ENCODE measurements at places on chromosomes 16 and 17.

GRCh38 chr16:60641067-60641665, 1395.1 kb downstream of the CDH8 start:
- no peak for DNase-seq

DNA sequence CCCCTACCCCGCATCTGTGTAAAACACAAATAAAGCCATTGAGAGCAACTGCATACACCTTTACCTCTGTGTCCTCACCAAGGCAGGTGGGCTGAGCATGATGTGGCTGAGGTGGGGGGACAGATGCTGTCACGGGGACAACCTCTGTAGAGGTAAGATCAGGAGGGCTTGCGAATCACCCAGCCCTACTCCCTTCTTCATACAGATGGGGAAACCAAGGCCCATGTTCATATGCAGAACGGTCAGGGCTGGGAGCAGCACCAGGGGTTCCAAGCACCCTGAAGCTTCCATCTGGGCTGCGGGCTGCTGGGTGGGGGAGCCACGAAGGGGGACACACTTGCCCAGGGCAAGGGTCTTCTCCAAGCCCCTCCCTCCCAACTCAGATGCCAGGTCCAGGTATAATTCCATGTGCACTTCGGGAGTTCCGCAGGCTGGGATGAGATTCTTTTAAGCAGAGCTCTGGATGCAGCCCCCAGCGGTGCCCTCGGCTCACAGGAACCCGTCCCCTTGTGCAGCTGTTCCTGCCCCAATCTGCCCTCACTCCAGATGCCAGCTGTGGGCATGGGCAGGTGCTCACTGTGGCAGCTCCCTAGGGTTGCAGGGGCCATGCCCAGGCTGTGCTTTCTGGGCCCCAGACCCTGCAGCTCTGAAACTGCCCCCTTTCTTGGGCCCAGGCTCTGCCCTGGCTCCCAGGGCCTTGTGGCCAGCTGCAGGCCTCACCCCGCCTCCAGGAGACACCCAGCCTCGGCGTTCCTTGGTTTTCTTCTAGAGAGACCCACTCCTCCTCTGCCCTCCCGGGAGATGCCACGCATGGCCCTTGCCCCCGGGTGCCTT, 9.6 kb downstream of the CTRB1 start:
- no peak for DNase-seq

DNA sequence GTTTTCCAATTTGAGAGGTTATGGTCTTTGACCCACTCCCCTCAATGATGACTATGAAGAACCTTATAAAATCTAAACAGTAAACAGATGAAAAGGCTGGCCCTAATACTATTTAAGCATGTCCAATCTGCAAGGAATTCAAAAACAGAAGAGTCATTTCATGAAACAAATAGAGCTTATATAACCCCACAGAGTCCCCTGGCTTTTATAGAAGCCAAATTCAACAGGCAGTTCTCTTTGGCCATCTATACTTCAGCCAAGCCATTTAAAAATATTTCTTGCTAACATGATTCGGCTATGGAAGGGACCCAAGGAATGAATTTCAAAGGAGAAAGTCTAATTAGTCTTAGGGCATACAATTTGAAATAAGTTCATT, 43.4 kb downstream of the SPOP start:
- DNase-seq = no peak

DNA sequence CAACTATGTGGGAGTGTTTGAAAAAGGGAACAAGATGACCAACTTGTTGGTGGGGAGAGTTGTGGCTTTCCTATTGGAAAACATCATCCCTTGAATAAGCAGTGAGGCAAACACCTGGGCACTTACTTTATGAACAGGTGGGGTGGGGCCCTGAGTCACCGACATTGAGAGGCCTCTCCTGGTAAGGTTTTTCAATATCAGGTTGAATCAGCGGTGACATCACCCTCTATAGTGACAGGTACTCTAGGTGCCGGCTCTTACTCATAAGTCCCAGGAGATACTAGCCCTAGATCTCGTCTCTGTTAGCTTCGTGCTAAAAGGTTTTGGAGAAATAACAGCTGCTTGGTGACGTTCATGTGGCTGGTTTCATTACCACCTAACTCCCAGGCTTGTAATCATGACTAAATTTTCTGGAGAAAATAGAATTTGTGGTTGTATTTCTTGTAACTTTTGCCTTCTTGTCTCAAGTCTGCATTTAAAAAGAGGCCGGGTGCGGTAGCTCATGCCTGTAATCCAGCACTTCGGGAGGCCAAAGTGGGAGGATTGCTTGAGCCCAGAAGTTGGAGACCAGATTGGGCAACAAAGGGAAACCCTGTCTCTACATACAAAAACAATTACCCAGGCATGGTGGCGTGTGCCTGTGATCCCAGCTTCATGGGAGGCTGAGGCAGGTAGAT, 19.3 kb downstream of the CDH1 start:
- no peak for DNase-seq

- no peak for DNase-seq
Observed at GRCh38 chr16:84940670-84941551, 70.4 kb downstream of the ZDHHC7 start.

GRCh38 chr16:80288616-80289015, 252.2 kb upstream of the DYNLRB2 start:
- DNase-seq = no peak

- no peak for DNase-seq
Observed at GRCh38 chr17:384622-385177, 32.1 kb upstream of the RPH3AL start.

DNA sequence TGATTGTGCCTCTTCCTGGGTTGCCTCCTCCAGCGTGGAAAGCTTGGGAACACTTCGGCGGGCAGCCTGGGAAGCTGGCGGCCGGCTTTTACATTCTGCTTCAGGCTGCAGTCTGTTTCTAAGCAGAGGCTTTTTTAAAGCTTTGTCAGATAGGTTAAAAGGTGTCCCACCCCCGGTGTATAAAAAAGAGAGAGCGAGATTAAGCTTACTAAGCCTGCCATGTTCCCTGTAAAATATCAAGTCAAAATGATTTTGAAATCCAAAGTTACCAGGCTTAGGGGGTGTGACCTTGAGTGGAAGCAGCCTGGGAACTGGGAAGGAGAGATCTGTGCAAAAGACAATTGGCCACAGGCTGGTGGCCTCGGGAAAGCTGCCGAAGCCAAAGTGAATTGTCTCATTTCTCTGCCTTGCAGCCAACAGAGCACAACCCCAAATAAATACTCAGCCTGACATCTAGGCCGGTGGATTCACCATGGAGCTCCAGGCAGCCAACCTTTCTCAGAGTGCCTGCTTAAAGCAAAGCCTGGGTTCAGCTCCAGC, 254.5 kb downstream of the FTO start:
- no peak for DNase-seq

DNA sequence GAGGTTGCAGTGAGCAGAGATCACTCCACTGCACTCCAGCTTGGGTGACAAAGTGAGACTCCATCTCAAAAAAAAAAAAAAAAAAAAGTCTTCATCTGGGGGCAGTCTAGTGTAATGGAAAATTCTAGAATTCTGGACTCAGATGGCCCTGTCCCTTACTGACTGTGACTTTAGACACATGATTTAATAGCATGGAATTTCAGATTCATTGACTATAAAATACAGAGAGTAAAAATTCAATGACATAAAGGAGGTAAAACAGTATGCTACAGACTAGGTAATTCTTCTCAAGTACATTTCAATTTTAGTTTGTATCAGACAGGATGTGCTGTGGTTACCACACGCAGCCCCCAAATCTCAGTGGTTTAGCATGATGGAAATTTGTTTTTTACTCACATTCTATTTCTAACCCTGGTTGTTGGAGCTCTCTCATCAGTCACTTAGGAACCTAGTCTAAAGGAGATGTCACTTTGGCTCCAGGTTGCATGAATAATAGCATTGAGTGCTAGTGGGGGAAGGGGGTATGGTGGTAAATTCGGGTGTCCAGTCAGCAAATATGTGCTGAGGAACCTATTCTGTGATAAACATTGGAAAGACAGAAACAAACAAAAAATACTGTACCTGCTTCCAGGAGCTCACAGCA, 444.0 kb downstream of the XYLT1 start:
- DNase-seq = no peak

DNA sequence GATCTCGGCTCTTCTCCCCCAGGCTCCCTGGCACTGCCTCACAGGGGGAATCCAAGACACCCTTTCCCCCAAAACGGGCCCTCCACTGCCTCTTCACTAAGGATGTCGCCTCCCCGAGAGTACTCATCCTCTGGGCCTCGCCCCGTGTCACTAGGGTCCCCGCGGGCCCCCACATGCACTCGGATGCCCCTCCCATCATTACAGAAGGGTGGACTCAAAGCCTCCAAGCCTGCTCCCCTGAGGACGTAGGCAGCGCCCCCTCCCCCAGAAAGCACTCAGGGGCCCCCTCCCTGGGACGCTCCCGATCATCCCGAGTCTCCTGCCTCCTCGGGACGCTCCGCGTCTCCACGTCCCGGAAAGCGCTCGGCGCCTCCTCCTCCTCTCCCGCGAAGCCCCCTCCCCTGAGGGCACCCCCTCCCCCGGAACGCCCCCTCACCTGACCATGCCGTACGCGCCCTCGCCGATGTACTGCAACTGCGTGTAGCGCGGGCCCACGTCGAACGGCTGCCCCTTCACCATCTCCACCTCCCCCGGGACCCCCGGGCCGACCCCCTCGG, 338 bp downstream of the MAPK3 start:
- peak; percentile 36 for DNase-seq

- DNase-seq = no peak
Observed at GRCh38 chr17:42679492-42680330, 1.9 kb downstream of the CCR10 start.

DNA sequence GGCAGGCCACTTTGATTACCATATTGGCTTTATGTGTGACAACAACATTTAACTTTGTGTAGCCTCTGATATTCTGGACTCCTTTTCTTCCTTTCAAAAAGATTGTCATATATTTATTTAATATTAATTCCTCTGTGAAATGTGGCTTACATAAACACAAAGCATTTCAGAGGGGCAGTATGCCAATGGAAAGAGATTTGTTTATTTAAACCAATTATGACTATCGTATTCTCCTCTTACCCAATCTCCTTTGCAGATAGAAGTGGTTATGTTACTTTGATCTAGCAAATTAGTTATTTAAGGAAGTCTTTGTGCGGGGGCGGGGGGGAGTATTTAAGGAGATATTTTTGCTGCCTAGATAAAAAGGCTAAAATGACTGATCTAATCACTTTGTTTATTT, 573.7 kb upstream of the KIF2B start:
- DNase-seq = no peak

DNA sequence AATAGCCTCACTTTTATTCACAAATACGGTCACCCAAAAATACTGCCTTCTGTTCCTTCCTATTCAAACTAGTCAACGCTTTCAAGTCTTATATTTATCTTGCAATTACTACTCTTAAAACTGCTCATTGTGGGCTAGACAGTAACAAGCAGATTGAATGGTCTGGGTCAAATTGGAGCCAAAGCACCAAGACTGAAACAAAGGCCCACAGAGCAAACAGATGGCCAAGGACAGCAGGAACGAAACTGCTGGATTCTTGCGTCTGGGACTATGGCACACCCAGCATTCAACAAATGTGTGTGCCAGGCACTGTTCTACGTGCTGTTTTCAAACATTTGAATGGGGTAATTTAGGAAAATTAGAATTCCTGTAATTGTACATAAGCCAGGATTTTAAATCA, 250.1 kb upstream of the PSMD7 start:
- DNase-seq = no peak

DNA sequence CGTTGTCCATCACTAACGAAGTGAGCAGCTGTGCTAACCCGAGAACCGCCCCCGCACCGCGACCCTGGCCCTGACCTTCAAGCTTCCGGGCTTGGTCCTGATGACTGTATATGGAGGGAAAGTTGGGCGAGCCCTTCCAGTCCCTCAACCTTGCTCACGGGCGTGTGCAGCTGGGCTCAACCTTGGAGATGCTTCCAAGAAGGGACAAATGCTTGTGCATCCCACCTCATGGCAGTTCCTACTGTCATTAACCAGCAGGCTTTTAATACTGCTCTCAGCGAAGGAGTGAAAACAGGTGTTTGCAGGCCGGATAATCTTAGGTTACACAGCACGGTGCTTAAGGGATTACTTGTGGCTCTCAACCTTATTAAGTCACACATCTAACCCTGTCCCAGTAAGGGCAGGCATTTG, 33.5 kb downstream of the SRL start:
- no peak for DNase-seq

DNA sequence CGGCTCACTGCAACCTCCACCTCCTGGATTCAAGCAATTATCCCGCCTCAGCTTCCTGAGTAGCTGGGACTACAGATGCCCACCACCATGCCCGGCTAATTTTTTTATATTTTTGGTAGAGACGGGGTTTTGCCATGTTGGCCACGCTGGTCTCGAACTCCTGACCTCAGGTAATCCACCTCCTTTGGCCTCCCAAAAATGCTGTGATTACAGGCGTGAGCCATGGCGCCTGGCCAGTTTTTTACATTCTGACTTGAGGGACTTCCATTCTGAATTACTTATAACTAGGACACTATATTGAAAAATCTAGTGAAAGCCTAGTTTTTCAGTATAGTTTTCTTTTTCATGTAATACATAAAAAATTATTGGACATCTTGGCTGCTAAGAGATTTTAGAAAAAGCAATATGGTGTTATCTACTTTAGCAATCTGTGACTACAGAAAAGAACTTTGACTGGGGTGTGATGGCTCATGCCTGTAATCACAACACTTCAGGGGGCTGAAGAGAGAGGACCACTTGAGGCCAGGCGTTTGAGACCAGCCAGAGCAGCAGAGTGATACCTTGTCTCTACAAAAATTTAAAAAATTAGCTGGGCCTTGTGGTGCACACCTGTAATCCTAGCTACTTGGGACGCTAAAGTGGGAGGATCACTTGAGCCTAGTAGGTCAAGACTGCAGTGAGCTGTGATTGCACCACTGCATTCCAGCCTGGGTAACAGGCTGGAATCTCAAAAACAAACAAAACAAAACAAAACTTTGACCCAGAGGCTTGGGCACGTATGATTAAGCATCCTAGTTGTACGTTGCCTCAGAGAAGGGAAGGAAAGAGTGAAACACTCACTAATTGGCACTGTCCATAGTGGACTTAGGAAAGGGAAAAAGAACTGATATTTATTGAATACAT, 26.8 kb upstream of the GOSR1 start:
- no peak for DNase-seq

DNA sequence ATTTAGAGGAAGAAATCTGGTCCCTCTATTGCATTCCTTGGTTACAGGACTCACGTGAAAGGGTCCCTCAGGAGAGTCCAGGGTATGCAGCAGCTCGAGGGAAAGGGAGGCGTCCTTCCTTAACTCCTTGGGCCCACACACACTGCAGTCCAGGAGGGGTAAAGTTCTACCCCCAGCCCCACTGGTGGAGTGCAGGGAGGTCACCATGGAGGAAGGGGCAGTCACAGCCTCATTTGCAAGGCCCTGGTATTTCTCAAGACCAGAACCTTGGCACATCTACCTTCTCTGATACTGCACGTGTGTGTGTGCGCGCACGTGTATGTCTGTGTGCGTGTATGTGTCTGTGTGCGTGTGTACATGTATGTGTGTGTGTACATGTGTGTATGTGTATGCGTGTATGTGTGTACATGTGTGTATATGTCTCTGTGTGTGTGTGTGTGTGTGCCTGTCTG, 11.1 kb downstream of the HIC1 start:
- no peak for DNase-seq

GRCh38 chr16:7103056-7103455, 229.6 kb upstream of the RBFOX1 start:
- DNase-seq = no peak

GRCh38 chr16:83023011-83023410, 396.2 kb downstream of the CDH13 start:
- DNase-seq = no peak

GRCh38 chr17:50638606-50638965, 3.9 kb downstream of the ABCC3 start:
- no peak for DNase-seq

Data from GDM1 (cell line).